CMK (cell line): ENCODE measurements at places on chromosomes 16 and 17.

DNA sequence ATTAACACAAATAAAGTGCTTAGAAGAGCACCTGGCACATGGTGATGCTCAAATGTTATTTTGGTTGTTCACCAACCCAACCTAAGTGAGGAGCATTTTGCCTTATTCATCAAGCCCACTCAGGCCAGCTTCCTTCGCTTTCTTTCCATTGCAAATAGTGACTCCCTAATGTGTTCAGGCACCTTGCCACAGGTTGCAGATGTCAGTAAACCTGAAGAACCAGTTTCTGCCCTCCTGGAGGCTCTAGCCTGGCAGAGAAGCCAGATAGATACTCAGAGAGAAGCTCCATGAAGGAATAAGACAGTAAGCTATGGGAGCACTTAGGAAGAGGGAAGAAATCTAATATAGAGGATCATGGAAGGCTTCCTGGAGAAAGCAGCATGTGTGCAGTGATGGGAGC is 23.9 kb downstream of the GPR139 start:
- DNase-seq = no peak

- DNase-seq = no peak
These were observed 42.3 kb upstream of the CCNF start for GRCh38 chr16:2386990-2387389.

- no peak for DNase-seq
These were observed 74.3 kb downstream of the AXIN2 start for GRCh38 chr17:65487161-65487560.

DNA sequence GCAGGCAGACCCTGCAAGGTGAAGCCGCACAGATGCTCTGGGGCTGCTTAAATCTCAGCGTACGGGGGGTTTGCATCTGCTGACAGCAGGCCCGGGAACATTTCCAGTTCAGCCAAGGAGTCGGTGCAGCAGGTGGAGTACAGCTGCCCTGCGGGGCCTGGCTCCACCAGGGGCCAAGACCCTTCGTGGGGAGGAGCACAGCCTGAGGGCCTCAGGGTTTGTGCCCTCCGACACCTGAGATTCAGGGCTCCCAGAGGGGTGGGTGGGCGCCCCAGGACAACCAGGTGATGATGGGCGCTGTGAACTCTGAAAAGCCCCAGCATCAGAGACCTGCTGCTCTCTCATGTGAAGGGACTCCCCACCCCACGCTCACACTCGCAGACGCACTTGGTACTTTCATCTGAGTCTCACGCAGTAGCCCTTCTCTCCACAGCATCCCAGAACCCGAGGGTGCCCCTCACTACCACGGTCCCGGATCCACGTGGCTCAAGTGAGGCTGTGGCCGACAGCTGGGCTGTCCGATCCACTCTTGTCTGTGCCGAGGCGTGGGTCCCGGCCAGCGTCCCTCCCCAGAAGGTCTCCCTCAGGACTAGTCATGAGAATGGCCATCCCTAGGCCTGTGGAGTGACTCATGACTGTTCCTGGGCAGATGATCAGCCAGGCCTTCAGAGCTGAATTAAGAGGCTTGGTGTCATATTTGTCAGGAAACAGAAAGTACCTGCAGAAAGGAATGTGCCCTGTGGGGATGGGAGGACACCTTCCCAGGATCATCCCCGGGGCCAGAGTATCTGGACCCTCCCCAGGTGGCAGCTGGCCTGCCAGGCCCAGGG is 29.6 kb downstream of the ACSF3 start:
- DNase-seq = no peak

GRCh38 chr16:71965223-71965622 is 35.0 kb downstream of the PKD1L3 start:
- DNase-seq = no peak

DNA sequence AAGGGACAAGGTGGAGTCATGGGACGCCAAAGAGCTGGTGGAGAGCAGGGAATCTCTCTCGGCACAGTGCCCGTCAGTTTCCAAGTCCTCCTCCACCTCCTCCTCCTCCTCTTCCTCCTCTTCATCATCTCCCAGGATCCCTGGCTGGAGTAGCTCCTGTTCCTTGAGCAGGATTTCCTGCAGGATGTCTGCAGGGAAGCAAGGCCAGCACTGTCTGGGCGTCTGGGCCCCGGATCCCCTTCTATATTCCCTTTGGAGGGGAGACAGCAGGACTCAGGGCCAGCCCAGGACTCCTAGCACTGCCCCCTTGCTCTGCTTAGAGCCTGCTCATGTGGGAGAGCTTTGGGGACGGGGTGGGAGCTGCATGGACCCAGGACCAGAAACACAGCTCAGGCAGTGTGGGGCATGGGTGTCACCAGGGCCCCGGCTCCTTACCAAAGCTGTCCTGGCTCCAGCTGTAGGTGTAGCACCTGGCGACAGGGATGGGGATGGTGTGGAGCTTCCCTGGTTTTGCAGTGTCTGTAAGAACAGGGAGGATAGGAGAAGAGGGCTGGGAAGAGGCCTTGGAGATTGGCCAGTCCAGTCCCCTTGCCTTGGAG is 21.3 kb upstream of the PIK3R6 start:
- DNase-seq = no peak

GRCh38 chr17:80598813-80599545 is 54.3 kb downstream of the RPTOR start:
- no peak for DNase-seq

DNA sequence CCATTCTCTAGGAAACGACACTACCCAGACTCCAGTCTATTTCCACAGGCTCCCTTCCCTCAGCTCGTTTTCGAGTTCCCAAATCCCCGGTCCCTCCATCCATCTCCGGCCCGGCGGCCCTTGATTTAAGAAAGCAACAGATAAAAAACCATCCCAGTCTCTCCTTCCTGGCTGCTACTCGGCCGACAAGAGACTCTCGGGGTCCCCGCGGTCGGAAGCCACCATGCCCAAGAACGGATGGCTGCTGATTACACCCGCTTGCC is 182 bp downstream of the RPL26 start:
- no peak for DNase-seq

GRCh38 chr17:41284043-41284442 is 8.5 kb downstream of the KRTAP9-7 start:
- no peak for DNase-seq

- DNase-seq = no peak
These were observed 12.5 kb downstream of the C17orf78 start for GRCh38 chr17:37388266-37388665.

- DNase-seq = no peak
These were observed 5.0 kb upstream of the HSD3B7 start for GRCh38 chr16:30980023-30980371.

GRCh38 chr17:44540246-44541084 is 16.8 kb upstream of the FZD2 start:
- DNase-seq = no peak

DNA sequence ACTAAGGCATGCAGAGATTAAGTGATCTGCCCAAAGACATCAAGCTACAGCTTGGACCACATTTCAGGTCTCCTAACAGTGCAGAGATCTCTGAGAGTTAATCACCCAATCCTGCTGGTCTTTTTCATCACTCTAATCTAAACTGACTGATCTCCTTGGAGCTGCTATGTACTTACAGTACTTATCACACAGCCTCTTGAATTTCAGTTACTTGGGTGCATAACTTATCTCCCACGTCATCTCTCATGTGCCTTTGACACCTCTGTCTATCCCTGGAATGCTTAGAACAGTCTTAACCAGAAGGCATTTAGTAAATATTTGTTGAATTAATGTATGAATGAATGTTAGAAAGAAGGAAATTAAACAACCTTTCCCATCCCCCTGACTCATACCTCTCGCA is 139.0 kb downstream of the SNX11 start:
- DNase-seq = no peak

GRCh38 chr16:66961065-66961744 is at the start of gene CES3:
Gene CES3, plus strand, starts transcription at chr16:66961266. Its CDS starts 42 bp downstream, at chr16:66961308.
- peak; percentile 61 for DNase-seq

- DNase-seq = no peak
These were observed 19.0 kb downstream of the C16orf96 start for GRCh38 chr16:4574919-4575705.

DNA sequence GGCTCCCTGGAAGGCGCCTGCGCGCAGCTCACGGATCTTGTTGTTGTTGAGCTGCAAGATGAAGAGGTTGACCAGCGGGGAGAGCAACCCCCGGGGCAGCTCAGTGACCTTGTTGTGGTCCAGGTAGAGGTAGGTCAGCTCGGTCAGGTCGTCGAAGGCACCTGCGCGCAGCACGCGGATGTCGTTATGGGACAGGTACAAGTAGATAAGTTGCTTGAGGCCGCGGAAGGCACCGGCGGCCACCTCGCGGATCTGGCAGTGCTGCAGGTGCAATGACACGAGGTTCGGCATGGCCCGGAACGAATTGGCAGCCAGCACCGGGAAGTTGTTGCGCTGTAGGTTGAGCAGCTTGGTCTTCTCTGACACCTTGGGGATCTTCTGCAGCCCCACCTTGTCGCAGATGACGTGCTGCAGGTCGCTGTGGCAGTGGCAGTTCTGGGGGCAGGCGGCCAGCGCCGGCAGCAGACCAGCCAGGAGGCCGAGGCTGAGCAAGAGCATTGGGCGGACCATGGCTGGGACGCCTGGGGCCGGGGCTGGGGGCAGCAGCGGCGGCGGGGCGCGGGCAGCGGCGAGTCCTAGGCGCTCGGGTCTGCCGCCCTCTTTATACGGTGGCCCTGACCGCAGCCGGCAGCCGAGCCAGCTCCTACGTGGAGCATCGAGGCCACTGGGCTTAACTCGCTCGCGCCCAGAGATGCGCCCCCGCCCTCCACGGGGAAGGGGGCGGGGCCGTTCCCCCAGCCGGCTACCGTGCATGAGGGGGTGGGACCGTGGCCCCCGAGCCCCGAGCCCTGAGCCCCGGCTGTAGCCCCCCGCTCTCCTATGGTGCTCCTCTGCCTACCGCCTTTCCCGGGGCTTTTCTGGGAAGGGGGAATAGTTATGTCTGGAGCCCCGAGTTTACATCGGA is at the start of gene CHAD:
Gene CHAD (minus strand): TSS at position 577 of the 904 bp plus-strand sequence. CDS start 67 bp downstream, at position 510.
- no peak for DNase-seq

GRCh38 chr17:59373882-59374495 is 42.5 kb downstream of the YPEL2 start:
- DNase-seq = no peak

DNA sequence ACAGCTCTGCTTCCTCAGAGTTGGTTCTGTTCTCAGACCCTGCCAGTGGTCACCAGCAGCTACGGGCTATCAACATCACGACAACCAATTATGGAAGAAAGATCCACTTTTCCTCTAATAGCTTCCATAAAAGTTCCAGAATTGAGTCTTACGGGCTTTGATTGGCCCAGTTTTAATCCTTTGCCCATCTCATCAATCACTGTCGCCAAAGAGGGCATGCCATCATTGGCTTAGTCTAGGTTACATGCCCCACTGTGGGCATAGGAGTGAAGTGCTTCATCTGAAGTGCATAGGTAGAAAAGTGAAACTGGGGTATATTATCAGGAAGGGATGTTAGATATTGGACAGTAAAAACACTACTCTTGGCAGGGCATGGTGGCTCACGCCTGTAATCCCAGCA is 76.6 kb upstream of the DHX40 start:
- no peak for DNase-seq

- DNase-seq = no peak
These were observed 23.5 kb upstream of the USP36 start for GRCh38 chr17:78864117-78864516.

GRCh38 chr16:79037521-79038373 is 562.8 kb downstream of the MAF start:
- no peak for DNase-seq

GRCh38 chr17:17172990-17173389 is 33.1 kb downstream of the PLD6 start:
- no peak for DNase-seq

DNA sequence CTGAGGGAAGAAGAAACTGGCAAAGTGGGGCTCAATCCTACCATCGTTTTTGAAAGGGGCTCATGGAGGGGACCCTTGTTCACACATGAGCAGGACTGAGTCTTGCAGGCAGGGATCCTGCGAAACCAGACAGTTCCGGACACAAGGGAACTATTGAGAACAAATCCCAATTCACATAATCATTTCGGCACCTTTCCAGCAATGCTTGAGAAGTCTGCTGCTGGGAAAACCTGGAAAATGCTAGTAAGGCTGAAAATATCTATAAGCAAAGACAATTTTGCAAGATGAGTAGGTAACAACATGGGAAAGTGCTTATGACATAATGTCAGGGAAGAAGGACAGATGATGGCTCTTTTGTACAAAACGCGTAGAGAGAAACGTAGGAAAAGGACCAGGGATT is 52.1 kb upstream of the BPTF start:
- no peak for DNase-seq

- no peak for DNase-seq
These were observed 549.9 kb upstream of the CDH5 start for GRCh38 chr16:65816556-65816955.

DNA sequence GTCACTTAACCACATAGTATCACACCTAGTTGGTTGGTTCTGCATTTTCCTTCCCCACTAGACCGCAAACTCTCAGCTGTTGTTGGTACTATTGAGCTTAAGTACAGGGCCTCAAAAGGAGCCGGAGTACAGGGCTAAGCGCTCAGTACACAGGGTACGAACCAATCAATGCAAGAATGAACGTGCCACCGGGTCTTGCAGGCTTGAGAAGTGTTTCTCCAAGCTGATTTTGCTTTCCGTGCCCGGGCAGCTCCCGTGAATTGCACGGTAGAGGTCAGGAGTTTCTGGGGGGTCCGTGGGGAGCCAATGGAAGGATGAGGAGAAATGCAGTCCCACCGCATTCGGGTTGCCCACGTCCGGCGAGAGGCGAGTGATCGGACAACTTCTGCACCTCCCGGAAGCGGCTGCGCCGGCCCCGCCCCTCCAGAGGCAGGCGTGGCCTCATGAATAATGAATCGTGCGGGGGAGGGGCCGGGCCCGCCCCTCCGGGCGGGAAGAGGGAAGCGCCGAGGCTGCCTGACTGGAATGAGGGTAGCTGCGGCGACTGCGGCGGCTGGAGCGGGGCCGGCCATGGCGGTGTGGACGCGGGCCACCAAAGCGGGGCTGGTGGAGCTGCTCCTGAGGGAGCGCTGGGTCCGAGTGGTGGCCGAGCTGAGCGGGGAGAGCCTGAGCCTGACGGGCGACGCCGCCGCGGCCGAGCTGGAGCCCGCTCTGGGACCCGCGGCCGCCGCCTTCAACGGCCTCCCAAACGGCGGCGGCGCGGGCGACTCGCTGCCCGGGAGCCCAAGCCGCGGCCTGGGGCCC is at the start of gene SNTB2:
Gene SNTB2 (plus strand): TSS at position 523 of the 804 bp plus-strand sequence. CDS start 3 bp downstream, at position 526.
- peak; percentile 86 for DNase-seq

GRCh38 chr17:42697108-42697811 is 14.9 kb downstream of the CNTNAP1 start:
- no peak for DNase-seq

GRCh38 chr17:40646791-40647623 is 611 bp downstream of the SMARCE1 start:
- DNase-seq = peak; percentile 27
